ENCODE measurements at places on chromosomes 7 and 10.

DNA sequence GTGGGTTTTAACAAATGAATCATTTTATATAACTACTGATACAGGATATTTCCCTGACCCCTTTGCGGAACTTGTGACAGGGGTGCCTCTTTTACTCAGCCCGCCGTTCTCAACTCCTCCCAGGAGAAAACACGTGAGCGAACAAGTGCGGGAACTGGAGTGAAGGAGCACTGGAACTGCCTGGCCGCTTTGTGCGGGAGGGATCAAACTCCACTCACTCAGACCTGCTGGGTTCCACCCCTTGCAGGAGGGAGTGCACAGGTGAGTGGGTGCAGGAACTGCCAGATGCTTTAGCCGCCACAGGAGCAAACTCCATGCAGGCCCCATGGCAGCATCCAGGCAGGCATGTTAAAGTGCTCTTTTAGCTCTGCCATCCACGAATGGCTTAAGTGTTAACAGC lies 513.4 kb upstream of the GRM3 start:
- no peak for DNase-seq

GRCh38 chr7:28686418-28686800 lies 271.7 kb downstream of the TRIL start:
- DNase-seq: no peak

DNA sequence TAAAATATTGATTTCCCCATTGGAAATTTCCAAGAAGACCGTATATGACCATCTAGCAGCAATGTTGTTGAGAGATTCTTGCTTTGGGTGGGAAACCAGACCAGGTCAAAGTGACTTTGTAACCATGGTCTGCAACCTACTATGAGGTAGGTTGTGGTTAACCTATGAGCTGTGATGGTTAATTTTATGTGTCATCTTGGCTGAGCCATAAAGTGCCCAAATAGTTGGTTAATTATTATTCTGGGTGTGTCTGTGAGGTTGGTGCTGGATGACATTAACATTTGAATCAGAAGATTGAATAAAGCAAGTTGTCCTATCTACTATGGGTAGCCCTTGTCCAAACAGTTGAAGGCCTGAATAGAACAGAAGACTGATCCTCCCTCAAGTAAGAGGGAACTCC lies 18.3 kb upstream of the RALA start:
- no peak for DNase-seq

DNA sequence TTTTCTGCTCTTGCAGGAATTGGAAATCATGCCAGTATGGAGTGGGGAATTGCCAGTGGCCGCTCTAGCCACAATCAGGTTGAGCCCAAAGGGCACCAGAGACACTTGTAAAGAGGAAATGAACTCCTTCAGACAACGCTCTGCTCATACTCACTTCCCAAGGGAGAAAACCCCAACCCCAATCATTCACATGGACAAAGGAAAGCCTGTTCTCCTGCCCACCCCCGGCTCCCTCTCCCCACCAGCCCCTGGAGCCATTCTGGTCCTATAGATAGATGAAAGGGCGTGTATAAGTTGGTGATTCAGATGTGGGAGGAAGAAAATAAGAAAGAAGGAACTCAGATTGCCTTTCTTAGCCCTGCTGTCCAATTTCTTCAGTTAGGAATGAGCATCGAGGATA lies 57.4 kb downstream of the GFRA1 start:
- DNase-seq: no peak

- no peak for DNase-seq
These were observed 45.6 kb downstream of the FOXL3 start for GRCh38 chr7:335358-336148.

- no peak for DNase-seq
These were observed 139.4 kb downstream of the GNAT3 start for GRCh38 chr7:80372415-80372814.

- DNase-seq: no peak
These were observed 26.8 kb upstream of the C7orf33 start for GRCh38 chr7:148563583-148564274.

GRCh38 chr10:6115411-6115810 lies 26.6 kb downstream of the RBM17 start:
- DNase-seq: no peak

DNA sequence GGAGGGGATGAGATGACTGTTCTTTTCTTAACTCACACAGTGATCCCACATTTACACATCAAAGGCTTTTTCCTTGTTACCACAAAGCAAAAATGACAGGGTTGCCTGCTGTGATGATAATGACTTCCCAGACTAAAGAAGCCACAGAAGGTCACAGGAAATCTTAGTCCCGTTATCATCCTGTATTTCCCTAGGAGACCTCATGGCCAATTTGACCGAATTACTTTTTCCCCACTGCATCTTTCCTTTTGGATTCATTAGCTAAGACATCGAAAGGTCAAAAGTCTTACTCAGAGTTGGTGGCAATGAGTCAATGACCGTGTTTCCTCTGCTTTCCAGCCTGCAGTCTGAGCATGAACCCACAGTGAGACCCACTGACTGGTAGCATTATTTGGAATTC lies 130.1 kb upstream of the INHBA start:
- DNase-seq: no peak

DNA sequence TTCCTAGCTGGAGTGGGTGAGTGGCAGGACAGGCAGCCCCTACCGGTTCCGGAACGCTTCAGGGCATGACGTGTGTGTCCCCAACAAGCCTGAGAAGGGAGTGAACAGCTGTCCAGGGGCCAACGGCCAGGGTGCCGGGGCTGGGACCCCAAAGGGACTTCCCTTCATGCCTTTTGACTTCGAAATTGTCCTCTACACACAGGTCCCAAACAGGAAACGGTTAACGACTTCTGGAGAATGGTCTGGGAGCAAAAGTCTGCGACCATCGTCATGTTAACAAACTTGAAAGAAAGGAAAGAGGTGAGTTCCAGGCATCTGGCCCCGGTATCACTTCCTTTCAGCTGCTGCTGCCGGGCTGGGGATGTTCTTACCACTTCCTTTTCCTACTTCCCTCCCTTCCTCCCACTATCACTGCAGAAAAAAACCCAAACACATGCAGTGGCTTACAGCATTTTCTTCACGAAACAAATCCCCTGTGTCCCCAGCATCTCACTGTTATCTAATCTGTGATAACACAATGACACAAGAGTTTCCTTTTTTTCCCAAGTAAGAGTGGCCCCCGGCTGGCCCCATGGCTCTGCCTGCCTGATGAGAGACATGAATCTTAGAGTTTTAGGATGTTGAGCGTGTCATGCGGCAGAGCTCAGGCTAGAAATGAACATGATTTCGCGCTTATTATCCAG lies 63.2 kb downstream of the MKI67 start:
- DNase-seq: peak; percentile 73

- DNase-seq: no peak
These were observed 121.1 kb upstream of the ZEB1 start for GRCh38 chr10:31197886-31198285.

DNA sequence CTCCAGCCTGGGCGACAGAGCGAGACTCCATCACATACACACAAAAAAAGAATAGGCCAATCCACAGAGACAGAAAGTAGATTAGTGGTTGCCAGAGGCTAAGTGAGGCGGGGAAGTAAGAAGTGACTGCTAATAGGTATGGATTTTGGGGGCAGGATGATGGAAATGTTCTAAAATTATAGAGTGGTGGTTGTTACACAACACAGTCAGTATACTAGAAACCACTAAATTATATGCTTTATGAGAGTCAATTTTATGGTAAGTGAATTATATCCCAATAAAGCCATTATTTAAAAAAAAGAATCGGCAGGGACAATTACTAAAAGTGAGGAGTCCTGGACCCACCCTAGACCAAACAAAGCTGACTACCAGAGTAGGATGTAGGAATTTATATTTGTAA lies 24.3 kb downstream of the DENND2A start:
- no peak for DNase-seq

DNA sequence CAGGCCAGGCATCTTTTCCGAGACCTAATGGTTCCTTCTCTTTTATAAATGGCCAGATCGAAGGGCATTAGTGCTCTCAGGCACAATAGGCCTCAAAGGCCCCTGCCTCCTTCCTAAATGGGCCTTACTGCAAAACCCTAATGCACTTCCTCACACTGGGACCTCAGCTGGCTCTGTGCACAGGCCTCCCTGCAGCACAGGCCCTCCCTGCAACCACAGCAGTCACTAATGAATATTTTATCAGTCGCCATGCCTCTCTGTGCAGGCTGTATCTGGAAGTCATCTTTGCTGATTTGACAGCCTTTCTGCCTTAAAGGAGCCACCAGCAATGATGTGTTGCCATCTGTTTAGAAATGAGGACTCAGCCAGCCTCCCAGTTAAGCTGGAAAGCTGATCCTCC lies 54.9 kb upstream of the SDK1 start:
- DNase-seq: no peak

GRCh38 chr7:4113976-4114375 lies 568.1 kb upstream of the FOXK1 start:
- DNase-seq: no peak

GRCh38 chr7:20350518-20350951 lies 19.8 kb downstream of the ITGB8 start:
- DNase-seq: no peak

DNA sequence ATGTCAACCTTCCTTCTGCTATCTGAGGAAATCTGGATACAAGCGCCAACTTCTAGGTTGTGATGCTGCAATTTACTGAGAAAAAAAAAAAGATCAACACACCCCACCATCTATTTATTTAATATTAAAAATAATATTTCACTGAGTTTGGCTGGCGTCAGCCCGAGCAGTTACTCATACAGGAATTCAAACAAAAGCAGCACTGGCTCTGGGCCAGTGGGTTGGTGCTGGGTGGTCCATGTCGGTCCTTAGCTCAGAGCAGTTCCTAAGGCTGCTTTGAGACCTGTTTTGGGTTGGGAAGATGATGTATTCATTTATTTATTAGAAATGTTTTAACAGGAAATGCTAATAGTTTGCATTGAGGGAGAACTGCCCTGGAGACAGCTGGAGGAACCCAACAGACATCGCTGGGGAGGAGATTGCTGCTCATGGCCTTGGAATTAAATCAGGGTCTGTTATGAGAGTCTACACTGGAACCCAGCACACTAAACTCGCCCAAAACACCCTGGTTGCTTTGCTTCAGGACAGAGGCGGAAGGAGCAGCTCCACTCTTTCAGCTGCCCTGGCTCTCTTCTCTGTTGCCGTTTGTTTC lies 36.3 kb upstream of the GOT1 start:
- no peak for DNase-seq

- DNase-seq: no peak
These were observed 33.6 kb downstream of the SUFU start for GRCh38 chr10:102537367-102537766.

All from CD4-positive, alpha-beta T cell treated with Interleukin-1 beta for 1 hour (primary cell).